ENCODE measurements at places on chromosomes 12 and 14. TPM values are rescaled to one million over a fixed set of nuclear protein-coding genes. Genes with fewer than 3 reads are reported as not detected.

ZNF891 gene
- 4.5 TPM for polyA plus RNA-seq

DNA sequence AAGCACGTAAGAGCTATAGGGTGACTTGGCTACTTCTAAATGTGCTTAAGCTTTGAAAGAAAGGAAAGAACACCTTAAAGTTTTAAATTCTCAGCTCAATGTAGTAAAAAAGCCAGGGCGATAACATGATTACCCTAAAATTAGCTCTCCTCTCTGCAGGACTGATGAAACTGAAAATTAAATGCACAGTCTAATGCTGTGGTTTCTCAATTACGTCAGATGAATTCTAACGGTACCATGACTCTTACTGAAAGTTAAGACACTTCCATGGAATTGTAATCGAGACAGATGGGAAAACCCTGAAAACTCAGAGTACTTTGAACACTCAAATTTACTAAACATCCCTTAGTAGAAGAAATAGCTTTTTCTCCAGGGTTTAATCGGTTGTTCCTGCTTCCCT lies 25.9 kb upstream of the PRKD1 start:
- no peak for DNase-seq

GRCh38 chr12:127245437-127245836 lies 1021.5 kb upstream of the TMEM132C start:
- DNase-seq: no peak

DNA sequence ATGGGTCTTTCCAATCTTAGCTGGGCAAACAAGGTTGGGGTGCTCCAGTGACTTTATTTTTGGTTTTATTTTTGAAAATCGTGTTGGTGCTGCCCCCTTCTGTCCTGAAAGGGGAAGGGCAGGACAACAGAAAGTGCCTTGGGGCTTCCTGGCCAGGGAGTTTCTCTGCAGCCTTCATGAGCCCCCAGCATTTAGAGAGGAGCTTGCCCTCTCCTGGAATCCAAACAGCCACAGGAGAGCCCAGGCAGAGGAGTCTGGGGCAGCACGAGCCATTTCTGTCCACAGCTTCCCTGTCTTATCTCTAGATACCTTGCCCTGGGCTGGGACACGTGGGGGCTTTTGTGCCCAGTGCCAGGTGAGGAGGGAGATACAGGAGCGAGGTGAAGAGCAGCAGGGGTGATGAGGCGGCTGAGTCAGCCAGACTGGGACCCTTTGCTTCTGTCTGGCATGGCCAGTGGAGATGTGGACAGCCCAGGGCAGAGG lies 4.4 kb upstream of the C1RL start:
- DNase-seq: no peak

PEBP1 gene
- polyA plus RNA-seq: 310 TPM

LYZ gene
- polyA plus RNA-seq: 53.6 TPM

GRCh38 chr12:34402899-34403705 lies 380.8 kb downstream of the ALG10 start:
- no peak for DNase-seq
